Activated T-cell treated with anti-CD3 and anti-CD28 coated beads, Interleukin-2, amount 50 U/mL, for 1 hour (primary cell): ENCODE measurements at places on chromosomes 5 and 9.

DNA sequence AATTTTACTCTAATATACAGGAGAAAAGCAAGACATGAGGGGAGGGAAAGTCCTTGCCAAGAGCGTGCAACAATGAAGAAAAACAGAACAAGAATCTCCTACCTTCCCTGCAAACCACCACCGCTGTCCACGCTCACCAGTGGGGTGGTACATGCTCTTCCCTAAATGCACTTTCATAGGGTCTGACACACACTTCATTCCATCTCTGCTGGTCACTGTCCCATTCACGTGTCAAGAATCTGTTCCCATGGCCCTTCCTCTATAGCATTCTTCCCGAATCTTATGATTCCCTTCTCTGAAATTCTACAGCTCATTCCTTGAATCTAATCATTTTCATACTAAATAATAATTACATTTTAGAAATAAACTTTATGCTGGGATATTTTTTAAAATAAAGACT, 11.4 kb upstream of the DNAH5 start:
- no peak for DNase-seq

- no peak for DNase-seq
Observed at GRCh38 chr5:40413743-40414142, 266.0 kb upstream of the PTGER4 start.

- no peak for DNase-seq
Observed at GRCh38 chr5:16540421-16540820, 74.8 kb upstream of the ZNF622 start.

GRCh38 chr9:13580131-13580530, 300.6 kb upstream of the MPDZ start:
- no peak for DNase-seq

- no peak for DNase-seq
Observed at GRCh38 chr5:73490088-73490487, 8.2 kb upstream of the BTF3 start.

DNA sequence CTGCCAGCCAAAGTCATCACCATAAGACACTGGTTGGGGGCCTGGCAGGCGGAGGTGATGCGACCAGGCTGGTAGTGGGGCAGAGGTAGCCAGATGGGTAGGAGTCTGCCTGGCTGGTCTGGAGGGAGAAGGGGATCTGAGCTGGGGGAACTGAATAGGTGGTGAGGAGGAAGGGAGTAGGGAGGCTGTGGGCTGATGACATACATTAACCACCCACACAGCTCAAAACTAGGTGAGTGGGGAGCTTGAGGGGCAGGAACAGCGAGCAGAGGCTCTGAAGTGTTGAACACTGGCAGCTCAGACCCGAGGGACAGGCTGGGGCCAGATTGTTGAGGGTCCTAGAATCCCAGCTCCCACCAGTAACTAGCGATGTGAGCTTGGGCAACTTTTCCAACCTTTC, 81.0 kb downstream of the DAB2IP start:
- no peak for DNase-seq

GRCh38 chr5:135373736-135374515, 25.1 kb downstream of the MACROH2A1 start:
- DNase-seq: no peak

DNA sequence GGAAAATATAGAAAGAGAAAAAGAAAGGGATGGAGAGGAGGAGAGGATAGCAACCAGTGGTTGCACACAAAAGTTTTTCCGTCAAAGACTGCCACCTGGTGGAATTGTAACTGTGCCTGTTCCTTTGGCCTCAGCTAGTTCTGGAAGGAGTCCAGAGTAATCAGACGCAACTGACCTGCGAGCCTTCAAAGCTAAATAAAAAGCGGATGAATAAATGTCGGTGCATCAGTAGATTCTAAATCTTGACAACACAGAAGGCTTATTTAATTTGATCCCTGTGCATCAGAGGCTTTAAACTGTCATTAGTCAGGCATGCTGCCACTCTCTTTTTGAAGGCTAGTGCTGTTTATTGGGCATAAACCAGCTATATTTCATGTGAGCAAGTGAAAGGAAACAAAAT, 132.9 kb upstream of the ACO1 start:
- no peak for DNase-seq

DNA sequence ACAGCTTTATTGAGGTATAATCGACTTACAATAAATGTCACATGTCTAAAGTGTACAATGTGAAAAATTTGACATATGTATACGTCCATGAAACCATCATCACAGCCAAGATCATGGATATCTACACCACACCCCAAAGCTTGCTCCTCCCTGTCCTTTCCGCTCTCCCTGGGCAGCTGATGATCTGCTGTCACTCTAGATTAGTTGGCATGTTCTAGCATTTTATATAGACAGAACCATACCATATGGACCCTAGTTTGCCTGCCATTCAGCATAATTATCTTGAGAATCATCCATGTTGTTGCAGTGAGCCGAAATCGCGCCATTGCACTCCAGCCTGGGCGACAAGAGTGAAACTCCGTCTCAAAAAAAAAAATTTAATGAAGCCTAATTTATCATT, 42.5 kb downstream of the ERGIC1 start:
- DNase-seq: no peak

GRCh38 chr9:131605770-131606590, 60.7 kb downstream of the PRRT1B start:
- no peak for DNase-seq

DNA sequence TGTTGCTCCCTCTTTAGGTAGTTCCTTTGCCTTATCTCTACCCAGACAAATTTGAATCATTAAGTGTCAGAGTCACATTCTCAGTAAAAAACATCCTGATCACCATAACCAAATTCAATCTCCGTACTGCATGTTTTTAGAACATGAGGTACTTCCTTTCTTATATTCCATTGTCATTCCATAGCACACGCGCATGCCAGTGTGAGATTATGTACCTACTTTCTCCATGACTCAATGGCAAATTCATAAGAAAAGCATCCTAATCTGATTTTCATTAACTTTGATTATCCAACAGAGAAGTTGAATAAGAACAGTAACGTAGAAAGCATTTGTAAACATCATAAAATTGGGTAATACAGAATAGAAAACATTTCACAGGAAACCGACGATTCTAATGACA, 1118.6 kb upstream of the CDH9 start:
- no peak for DNase-seq

DNA sequence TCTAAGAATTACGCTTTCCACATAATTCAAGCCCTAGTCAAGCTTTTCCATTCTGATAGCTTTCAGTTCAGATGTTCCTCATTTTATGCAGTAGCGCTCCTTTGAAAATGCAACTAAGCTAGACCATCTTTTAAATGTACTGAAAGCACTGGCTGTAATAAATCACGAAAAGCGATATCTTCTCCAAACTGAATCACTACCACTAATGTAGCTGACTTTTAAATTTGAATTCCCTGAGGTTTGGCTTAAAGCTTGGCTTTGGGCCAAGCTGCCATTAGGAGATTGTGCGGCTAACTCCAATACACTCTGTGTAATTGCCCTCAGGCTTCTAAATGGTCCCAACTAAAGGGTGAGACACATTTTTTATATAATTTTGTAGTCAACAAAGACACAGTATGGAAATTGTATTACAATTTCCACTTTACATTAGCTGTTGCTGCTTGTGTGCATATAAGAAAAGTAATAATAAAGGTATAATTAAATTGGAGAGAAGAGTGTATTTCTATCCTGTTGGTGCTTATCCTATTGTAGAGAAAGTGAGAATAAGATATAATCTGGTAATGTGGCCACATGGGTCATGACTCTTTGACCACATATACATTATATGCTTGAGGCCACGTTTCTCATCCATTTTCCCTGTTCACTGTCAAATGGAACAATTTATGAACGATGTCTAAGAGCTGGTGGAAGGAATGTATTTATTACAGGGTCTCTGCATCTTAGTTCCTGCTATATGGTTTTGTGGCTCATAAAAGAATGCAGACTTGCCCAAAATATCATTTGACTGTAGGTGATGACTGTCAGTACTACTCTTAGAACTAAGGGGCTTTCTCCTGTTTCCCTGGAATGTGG, 118.7 kb upstream of the TAF11L2 start:
- DNase-seq: no peak

DNA sequence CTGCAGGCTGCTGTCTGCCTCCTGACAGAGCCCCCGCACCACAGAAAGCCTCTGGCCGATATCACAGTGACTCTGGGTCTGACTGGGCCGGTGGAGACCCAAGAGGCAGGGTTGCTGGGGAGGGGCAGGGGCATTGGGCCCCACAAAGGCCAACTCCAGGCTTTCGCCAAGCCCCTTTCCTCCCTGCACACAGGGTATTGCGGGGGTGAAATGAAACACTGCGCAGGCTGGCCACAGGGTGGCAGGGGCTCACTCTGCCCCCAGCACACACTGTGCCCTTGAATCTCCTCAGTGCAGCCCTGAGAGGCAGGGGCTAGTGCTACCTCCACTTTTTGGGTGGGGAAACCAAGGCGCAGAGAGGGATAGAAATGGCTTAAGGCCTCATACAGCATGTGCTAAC, 44.6 kb downstream of the BARX1 start:
- no peak for DNase-seq

DNA sequence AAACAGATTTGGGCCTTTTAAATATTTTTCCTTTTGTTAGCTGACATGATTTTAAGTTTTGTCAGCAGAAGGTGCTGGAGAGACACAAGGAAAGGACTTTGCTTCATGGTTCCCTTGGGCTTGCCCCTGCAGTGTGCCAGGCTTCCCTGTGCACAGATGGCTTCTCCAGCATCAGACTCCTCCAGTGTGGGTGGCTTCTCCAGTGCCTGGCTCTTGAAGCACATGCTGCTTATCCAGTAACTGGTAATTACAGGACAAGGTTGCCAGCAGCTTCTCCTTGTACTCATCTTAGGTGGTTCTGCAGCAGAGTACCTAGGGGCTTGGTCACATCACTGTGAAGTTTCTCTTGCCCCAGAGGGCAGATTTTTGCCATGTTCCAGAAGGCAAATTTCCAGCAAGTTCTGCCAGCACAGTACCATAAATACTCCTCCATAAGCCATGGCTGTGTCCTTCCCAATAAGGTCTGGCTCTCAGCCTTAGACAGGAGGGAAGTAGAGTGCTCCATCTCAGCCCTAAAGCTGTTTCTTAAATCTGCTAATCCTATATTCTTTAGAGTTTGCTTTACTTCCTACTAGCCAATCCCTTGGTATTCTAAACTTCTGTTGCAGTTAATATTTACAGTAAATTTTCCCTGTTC, 62.4 kb downstream of the PJA2 start:
- no peak for DNase-seq

DNA sequence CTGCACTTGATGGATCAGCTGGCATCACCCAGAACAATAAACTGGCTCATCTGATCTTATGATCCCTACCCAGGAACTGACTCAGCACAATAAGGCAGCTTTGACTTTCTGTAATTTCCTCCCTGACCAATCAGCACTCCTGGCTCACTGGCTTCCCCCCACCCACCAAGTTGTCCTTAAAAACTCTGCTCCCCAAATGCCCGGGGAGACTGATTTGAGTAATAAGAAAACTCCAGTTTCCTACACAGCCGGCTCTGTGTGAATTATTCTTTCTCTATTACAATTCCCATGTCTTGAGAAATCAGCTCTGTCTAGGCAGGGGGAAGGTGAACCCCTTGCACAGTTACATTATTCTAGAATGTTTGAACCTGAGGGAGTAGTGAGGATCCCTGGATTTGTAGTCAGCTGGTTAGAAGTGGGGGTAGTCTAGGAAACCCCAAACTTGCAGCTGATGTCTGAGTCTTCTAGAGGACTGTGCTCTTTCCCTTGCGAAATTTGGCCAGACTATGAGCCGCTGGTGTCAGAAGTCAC, 111.7 kb upstream of the NEK6 start:
- no peak for DNase-seq

- DNase-seq: no peak
Observed at GRCh38 chr5:169094586-169095409, 206.1 kb downstream of the SLIT3 start.

DNA sequence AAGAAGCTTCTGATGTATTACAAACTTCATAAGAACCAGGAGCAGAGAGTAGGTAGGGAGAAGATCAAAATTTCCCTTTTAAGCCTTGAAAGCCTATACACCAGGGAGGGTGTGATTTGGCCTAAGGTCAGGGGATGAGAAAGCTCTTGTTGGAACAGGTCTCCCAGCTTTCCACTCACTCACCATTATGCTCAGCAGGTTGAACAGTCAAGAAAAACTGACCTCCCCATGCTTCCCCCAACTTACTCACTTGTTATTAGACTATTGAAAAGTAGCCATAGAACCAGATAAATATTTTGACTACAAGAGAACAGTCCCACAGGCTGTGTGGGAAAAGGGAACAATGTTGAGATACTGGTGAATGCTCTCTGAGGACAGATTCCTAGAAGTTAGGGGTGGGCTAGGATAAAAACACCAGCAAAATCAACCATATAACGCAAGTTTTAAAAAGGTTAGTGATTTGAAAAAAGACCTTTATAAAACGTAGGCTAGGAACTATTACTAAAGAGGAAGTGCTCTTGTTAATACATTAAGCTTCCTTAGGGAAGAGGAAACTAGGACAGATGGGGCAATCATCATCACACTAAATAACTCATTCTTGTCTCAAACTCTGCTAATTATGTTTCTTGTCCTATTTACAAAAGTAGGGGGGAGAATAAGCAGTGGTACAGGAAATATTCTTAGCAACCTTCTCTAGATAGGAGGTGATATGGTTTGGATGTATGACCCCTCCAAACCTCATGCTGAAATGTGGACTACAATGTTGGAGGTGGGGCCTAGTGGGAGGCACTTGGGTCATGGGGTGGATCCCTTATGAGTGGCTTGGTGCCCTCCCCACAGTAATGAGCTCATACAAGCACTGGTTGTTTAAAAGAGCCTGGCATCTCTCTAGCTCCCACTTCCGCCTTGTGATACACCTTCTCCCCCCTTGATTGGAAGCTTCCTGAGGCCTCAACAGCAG, 31.0 kb downstream of the PCDHGC5 start:
- DNase-seq: no peak

DNA sequence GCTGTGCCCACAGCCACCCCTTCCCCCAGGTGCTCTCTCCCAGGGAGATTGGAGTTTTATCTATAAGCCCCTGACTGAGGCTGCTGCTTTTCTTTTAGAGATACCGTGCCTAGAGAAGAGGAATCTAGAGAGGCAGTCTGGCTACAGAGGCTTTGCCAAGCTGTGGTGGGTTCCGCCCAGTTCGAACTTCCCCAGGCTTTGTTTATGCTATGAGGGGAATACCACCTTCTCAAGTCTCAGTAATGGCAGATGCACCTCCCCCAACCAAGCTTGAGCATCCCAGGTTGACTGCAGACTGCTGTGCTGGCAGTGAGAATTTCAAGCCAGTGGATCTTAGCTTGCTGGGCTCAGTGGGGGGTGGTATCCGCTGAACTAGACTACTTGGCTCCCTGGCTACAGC, 157.4 kb downstream of the CAAP1 start:
- DNase-seq: no peak

GRCh38 chr5:158388021-158388420, 529.1 kb upstream of the CLINT1 start:
- DNase-seq: no peak

DNA sequence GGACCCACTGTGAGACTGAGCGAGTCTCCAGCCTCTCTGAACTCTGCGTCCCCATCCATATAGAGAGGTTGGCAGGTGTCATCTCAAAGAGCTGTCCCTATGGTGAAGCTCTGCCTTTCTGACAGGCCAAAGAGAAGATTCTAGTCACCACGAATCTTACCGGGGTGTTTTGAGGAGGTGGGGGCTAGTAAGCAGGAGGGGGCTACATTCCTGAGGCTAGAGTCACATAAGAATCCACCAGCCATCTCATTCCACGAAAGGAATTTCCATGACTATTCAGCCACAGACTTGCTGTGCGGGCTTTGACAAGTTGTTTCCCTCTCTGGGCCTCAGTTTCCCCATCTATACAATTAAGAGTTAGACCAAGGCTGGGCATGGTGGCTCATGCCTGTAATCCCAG, 16.3 kb downstream of the PDGFRB start:
- DNase-seq: no peak
